ENCODE measurements at places on chromosomes 6 and 20.

GRCh38 chr6:14147891-14148290 is 30.3 kb downstream of the CD83 start:
- DNase-seq = no peak

DNA sequence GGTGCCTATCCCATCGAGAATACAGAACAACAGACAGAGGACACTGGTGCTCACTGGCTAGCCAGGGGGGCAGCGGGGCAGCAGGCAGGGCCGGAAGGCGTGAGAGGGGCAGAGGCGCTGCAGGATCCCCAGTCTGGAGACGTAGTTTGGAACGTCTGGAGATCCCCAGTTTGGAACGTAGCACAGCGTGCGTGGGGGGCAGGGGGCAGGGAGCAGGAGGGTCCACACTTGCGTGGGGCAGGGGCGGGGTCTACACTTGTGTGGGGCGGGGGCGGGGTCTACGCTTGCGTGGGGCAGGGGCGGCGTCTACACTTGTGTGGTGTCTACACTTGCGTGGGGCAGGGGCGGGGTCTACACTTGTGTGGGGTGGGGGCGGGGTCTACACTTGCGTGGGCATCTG is 107.2 kb downstream of the DACT2 start:
- no peak for DNase-seq

DNA sequence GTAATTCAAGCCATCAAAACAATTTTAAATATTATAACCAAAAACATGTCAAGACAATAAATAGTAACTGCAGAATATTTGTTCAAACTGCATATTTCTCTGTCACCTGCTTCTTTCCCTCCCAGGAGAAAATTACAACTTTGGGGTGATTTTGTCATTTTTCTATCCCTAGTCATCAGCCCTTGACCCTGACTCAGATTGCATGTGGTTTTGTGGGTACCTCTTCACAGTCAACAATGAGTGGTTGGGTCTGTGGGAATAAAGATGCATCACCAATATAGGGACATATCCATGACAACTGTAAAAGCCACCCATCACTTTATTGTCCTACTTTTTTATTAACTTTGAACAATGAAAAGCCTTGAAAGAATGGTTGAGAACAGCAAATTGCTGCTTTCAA is 7.3 kb downstream of the COL10A1 start:
- DNase-seq = no peak

DNA sequence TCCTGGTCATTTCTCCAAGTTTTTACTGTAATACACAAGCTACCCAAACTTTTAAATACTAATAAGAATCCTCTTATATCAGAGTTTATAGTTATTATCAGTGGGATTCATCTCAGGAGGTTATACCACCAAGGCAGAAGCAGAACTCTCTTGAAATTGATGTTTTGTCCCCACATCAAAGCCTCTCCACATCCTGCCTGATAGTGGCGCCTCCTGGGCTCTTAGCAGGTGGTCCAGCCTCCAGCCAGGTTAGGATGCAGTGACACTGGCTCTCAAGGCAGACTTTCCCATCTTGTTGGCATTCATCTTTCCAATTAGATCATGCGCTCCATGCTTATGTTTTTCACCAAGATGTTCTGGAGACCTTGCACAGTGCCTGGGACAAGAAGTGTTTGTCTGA is 81.8 kb upstream of the INSM1 start:
- DNase-seq = no peak

DNA sequence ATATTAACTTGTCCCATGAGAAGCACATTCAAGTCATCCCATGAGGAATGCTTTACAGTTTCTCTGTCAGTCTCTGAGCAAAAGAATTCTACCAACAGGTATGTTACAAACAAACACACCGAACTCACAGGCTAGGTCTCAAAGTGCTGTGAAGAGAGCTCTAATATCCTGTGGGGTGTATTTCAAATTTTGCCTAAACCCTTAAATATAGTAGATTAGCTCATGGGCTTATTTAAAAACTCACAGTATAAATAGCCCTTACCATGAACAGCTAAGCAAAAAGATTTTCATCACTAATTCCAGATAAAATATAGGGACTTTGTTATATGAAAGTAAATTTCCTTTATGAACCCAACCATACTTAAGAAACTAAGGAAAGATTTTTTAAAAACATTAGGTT is 77.8 kb downstream of the FILIP1 start:
- no peak for DNase-seq

DNA sequence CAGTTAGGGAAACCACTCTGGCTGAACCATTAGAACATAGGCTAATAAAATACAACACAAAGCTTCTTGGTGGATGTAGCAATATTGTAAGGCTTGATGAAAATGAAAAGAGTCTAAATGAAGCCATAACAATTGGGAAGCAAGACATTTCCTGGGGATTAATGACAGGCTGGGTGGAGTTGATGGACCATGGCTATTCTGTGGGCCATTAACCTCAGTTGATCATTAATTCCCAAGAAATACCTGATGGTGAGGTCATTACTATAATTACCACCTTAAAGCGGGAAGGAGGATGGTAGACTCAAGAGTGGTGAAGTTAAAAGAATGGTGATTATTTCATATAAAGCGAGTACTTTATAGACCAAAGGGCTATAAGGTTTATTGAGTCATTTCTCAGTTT is 455.8 kb upstream of the MAP3K7 start:
- no peak for DNase-seq

- no peak for DNase-seq
These were observed 163.0 kb downstream of the SLC24A3 start for GRCh38 chr20:19375395-19375794.

GRCh38 chr6:111759331-111759835 is 113.9 kb downstream of the FYN start:
- DNase-seq = no peak

DNA sequence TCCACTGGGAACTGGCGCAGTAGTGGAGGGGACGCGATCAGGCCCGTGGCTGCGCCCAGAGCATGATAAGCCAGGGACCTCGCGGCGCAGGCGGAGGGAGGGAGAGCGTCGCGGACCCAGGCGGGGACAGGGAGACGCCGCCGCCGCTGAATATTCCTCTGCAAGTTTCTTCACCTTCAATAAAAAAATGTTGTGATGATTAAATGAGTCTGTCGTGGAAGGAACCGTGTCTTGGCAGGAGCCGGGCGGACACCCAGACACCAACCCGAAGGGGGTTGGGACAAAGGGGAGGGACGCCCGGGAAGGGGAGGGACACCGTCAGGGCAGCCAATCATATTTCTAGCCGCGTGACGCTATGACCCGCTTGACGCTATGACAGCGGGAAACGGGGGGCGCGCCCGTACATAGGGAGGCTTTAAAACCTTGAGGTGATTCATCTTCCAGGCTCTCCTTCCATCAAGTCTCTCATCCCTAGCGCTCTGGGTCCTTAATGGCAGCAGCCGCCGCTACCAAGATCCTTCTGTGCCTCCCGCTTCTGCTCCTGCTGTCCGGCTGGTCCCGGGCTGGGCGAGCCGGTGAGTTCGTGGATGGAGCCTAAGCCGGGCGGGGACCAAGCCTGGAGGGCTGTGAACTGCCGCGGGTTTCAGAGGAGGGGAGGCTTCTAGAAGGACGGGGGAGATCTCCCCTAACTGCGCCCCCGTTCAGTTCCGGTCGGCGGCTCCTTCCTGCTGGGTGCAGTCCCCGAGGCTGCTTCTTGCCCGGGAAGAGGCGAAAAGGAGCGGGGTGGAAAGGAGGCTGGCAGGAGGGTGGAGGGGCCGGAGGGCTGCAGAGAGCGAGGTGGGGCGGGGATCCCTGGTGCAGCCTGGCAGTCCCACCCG is at the start of gene ULBP2:
Gene ULBP2, plus strand, starts transcription at position 432 of the 878 bp plus-strand sequence. Its CDS starts 59 bp downstream, at position 491.
- DNase-seq = peak; percentile 35

GRCh38 chr6:26205161-26205624 is 118.0 kb downstream of the HFE start:
- peak; percentile 59 for DNase-seq

DNA sequence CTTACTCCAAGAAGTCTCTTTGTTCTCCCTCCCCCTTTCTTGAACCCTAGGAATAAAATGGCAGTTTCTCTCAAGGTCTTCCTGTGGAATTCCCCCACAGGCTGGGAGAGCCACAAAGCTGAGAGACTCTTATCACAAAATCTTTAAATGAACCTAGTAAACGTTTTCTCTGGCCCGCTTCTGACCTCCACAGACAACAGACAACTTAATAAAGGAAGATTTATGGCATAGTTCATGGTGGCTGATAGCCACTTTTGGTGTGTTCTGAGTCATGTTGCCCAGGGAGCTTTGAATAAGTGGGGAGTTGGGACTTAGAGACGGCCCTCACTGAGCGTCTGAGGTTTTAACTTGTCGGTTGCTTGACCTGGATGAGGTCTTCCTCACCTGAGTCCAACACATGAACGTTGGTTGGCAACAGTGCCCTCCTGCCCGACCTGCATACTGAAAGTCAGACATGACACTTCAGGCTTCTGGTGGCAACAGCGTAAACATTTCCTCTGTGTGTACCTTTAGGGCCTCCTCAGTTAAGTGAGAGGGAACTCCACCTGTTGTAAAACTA is 124.1 kb downstream of the FOXO3 start:
- no peak for DNase-seq

- peak; percentile 38 for DNase-seq
These were observed 9.5 kb downstream of the C20orf202 start for GRCh38 chr20:1212607-1213396.

DNA sequence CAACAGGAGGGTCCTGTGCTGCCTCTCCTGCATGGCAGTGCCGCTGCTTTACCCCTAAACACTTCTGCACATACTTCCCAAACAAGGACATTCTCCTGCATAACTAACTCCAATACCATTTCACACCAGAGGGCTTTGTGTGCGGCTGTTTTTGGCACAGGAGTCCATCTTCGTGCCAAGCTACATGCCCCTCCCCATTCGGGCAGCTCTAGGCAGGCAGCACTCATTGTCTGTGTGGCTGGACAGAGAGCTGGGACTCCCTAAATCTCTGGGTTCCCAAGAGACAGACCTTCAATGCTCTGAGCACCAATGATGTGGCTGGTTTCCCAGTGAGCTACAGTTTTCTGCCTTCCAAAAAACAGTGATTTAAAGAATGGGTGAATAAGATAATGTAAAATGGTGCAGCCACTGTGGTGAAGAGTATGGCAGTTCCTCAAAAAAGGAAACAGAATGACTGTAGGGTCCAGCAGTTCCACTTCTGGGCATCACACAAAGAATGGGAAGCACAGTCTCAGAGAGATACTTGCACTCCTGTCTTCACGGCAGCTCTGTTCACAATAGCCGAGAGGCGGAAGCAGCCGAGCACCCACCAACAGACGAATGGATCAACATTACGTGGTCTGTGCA is 80.3 kb upstream of the DUSP22 start:
- DNase-seq = no peak

- DNase-seq = no peak
These were observed 365.2 kb upstream of the JARID2 start for GRCh38 chr6:14880677-14881076.

DNA sequence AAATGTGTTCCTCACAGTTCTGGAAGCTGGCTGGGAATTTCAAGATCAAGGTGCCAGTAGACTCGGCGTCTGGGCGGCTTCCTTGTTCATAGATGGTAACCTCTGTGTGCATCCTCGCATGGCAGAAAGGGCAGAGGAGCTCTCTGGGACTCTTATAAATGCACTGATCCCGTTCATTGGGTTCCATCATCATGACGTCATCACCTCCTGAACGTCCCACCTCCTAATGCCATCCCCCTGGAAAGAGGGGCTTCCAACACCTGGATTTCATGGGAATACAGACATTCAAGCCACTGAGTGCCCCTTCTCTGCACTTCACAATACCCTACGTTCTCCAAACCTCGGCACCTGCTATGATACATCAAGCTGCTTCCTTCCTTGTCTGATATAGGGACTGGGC is 37.5 kb upstream of the THBS2 start:
- DNase-seq = no peak

- DNase-seq = no peak
These were observed 97.6 kb downstream of the FAM50B start for GRCh38 chr6:3946778-3947177.

DNA sequence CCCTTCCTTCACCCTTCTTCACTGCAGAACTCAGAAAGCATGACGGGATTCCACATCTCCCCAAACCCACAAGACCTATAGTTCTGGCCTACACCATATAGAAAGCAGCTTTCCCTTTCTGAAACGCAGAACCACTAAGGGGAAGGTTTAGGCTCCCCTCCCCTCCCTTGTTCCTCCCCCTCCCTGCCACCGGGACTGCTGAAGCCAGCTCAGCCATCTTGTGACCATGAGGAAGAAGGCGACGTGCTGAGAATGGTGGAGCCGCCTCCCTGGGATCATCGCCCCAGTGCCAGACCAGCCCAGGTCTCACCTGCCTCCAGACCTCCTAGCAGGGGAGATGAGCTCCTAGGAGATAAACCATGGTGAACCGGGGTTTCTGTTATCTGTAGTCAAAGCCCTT is 19.6 kb downstream of the SERPINB6 start:
- DNase-seq = no peak

DNA sequence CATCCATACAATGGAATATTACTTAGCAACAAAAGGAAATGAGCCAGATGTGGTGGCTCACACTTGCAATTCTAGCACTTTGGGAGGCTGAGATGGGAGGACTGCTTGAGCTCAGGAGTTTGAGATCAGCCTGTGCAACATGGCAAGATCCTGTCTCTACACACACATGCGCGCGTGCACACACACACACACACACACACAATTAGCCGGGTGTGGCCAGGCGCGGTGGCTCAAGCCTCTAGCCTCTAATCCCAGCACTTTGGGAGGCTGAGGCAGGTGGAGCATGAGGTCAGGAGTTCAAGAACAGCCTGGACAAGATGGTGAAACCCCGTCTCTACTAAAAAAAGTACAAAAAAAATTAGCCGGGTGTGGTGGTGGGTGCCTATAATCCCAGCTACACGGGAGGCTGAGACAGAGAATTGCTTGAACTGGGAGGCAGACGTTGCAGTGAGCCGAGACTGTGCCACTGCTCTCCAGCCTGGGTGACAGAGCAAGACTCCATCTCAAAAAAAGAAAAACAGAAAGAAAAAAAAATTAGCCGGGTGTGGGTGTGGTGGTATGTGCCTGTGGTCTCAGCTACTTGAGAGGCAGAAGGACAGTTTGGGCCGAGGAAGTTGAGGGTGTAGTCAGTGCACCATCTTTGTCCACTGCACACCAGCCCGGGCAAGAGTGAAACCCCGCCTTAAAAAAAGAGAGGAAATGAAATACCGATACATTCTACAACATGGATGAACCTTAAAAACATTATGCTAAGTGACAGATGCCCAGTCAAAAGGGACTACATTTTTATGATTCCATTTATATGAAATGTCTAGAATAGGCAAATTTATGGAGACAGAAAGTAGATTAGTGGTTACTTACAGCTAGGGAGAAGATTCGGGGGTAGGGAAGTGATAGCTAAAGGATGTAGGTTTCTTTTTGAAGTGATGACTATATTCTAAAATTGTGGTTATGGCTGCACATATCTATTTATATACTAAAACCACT is 52.5 kb downstream of the RBL1 start:
- DNase-seq = no peak

- no peak for DNase-seq
These were observed 101.6 kb downstream of the TMEM200A start for GRCh38 chr6:130467146-130468050.

DNA sequence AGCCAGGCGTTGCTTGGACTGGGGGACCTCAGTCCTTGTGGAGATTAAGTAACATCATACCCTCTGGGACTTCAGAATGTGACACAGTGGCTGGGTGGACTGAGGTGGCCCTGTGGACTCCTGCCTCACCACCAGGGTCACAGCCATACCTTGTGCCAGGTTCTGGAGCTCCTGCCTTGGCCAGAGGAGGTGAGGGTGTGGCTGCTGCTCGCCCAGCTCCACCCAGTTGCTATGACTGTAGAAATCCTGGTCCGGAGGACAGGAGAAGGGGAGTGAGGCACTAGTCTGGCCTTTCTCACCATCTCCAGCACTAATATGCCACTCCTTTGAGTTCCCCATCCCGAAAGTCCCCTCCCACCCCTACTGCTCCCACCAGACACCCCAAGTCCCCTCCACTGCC is 1.9 kb downstream of the VWA7 start:
- no peak for DNase-seq
